Panc1 (cell line): ENCODE measurements at places on chromosomes 12 and 14.

- no peak for DNase-seq
These were observed 2.5 kb upstream of the PSMC1 start for GRCh38 chr14:90253826-90254225.

DNA sequence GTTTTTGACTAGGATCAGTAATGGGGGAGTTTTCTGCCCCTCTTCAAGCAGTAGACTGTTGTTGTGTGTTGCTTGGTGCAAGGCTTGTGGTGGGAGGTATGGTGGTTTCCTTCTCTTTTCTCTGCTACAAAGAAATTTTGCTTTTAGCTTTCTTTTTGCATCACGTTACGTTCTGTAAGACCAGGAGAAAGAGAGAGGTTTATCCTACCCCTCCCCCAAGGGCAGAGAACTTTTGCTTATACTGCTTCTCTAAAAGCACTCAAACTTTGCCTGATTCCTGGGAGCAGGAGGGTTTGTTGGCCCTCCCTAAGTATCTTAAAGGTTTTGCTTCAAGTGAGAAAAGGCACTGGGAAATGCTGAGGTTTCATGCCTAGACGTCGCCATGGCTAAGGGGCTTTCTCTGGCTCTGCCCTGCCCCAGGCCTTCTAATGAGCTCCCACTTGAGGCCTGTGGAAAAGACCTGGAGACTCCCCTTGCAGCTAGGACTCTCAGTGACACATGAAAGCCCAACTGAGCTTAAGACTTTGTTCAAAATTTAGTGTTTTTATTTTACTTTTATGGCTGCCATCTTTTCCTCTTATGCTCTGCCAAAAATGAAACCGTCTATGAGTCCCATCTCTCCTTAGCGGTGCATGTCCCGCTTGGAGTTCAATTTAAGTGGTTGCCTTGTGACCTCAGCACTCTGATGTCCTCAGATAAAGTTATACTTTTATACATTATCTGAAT, 49.2 kb downstream of the EIF2S3B start:
- DNase-seq: no peak

DNA sequence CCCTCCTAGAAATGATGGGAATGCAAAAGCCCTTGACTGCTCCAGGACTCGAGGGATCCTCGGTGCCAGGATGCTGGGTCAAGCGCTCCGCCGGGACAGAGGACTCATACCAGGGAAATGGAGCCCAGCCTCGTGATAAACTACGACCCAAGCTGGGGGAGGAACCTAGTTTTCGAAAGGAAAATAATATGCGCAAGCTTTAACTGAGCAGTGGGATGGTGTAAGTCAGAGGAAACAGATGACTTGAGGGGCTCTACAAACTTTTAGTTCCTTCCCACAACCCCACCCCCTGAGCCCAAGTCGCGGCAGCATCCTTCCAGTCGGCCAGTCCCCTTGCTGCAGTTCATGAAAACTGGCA, 654 bp upstream of the SUPT16H start:
- DNase-seq: no peak

- DNase-seq: no peak
These were observed 53.0 kb upstream of the KRR1 start for GRCh38 chr12:75564398-75564797.

DNA sequence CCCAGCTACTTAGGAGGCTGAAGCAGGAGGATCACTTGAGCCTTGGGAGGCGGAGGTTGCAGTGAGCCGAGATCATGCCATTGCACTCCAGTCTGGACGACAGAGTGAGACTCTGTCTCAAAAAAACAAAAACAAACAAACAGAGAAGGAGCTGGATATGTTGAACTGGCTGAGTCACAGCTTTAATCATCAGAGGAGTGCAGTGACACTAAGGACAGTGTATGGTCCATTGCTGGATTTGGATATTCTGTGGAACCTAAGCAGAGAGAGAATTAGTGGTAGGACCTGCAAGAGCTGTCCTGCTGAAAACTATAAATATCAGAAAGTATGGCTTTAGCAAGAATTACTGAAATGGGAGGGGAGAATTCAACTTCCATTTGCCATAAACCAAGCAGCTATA, 163.0 kb upstream of the PELI2 start:
- DNase-seq: no peak

DNA sequence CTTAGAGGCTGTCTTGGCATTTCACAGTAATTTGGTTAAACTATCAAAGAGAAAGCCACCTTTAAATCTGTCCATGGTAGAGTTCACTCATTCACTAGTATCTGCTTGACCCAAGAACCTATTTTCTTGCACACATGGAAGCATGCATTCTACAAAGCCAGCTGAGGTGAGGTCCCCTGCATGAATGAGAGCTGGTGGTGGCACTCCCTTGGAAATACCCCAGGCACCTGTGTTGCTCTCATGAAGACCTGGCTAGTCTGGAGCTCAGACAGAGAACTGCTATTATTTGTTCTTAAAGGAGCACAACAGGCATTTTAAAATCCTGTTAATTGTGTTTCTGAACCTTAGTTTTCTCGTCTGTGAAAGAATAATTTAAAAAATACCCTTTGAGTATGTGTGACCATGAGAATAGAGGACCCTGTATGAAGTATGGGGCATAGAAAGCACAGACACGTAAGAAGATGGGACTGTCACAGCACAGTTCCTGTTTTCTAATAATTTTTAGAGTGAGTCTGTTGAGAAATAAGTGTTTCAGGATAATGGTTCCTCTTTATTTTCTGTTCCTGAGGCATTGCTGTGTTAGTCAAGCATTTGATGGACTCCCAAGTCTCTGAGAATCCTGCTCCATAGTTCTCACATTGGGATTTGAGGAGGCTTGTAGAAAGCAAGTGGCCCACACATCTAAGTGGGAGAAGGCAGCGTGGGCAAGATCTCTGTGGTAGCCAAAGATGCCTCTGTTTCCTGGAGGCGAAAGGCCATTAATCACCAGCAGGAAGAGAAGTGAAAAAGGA, 10.9 kb downstream of the RGS6 start:
- no peak for DNase-seq

DNA sequence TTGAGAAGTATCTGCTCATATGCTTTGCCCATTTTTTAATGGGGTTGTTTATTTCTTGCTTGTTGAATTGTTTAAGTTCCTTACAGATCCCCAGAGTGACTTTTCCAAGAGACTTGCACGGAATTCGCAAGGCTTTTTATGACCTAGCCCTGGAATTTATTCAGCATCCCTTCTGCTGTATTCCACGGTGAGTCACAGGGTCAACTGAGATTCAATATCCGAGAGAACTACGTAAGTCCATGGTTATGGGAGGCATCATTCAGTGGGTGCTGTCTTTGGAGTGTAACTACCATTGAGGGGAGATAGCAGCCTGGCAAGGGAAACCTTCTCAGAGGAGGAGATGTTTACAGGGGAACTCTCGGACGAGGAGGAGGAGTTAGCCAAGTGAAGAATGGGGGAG, 20.9 kb upstream of the GPRC5A start:
- no peak for DNase-seq

- DNase-seq: no peak
These were observed 90.3 kb downstream of the AKAP6 start for GRCh38 chr14:32419429-32419828.

DNA sequence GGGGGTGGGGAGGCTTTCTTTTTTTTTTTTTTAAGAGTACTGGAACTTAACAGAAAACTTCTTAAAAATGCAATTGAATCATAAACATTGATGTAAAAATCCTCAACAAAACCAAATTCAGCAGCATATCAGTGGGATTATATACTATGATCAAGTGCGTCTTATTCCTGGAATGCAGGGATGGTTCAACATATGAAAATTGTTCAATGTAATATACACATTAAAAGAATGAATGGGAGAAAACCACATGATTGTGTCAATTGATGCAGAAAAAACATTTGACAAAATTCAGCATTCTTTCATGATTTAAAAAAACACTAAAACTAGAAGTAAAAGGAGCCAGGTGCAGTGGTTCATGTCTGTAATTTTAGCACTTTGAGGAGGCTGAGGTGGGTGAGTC, 41.2 kb upstream of the CCT2 start:
- no peak for DNase-seq

DNA sequence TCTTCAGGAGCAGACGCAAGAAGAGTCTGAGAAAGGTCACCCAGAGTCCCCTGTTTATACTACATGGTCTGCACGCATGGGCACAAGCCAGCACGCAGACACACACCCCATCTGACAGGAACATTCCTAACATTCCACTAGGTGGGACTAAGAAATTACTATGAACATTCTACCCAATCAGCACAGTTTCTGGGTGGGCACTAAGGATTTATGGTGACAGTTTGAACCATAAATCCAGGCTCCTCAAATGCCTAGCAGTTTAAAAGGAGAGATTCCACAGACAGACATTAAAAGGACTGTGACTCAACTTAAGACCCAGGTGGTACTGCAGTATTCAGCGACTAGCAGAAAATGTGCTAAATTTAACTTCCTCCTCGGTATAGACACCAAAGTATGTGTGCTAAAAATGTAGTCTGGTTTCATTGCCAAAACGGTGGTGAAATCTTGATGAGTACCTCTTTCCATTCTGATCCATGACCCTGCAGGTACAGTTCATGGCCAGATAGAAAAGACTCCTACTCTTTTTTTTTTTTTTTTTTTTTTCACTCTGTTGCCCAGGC, 16.2 kb downstream of the ABHD4 start:
- DNase-seq: no peak

GRCh38 chr12:45599196-45599595, 130.3 kb upstream of the ARID2 start:
- DNase-seq: no peak

GRCh38 chr14:38168416-38168815, 39.3 kb upstream of the SSTR1 start:
- no peak for DNase-seq

DNA sequence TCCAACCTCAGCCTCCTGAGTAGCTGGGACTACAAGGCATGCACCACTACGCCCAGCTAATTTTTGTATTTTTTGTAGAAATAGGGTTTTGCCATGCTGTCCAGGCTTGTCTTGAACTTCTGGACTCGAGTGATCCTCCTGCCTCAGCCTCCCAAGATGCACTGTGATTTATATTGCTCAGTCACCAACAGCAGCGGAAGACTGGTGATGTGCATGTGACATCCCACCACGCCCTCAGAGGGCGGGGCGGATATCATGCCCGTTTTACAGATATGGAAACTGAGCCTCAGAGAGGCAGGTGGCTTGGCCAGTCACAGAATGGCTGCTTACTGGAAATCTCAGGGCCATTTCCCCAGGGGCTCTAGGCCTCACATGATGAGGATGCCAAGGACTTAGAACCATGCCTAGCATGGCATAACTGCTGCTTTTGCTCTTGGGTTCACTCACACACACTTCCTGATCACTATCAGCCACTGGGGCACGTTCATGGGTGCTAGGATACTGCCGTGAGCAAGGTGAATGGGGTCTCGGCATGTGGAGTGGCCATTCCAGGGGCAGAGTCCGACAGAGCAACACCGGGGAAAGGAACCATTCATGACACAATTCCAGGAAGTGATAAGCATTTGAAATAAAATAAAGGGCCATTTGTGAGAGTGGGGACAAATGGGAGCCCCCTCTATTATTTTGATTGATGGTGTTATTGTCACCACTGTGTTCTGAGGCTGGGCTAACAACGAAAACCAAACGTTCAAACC, 31.9 kb downstream of the RBM19 start:
- no peak for DNase-seq

DNA sequence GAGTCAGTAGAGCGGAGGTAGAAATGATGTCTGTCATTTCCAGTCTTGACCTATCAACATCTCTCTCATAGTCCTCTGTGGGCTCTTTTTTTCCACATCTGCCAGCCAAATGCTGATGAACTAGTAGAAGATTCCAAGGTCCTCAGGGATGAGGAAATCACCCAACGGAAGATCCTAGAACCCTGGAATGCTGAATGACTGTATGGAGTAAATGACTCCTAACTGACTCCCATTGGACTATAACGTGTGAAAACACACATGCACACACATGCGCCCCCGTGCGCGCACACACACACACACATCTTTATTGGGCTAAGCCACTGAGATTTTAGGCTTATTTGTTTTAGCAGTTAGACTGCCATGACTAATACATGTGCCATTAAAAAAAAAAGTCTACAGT, 159.2 kb downstream of the MYRFL start:
- no peak for DNase-seq

- no peak for DNase-seq
These were observed 71.1 kb downstream of the DUSP16 start for GRCh38 chr12:12491606-12492005.
